ENCODE measurements at places on chromosomes 5 and 9. TPM values are rescaled to one million over a fixed set of nuclear protein-coding genes. Genes with fewer than 3 reads are reported as not detected.

- DNase-seq = peak; percentile 16
These were observed 1709.6 kb upstream of the WWC1 start for GRCh38 chr5:166581826-166582225.

DNA sequence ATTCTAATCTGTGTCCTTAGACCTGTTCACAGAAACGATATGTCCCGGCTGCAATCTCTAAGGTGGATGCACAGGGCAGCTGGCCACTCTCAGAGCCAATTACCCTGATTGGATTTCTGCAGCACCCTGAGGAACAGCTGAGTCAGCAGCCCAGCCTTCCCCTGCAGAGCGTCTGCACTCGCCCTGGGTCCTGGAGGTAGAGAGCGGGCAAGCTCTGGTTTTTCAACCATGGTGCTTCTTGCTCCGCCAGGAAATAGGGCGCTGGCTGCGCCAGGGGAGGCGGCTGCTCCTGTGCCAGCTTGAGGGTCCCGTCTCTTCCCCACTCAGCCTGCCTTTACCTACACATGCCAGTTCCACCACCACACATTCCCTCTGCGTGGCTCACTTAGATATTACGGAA, 19.2 kb downstream of the NDUFS6 start:
- DNase-seq = no peak

FREM1 gene
- 0.75 TPM for total RNA-seq

STPG3 gene
- not detected for total RNA-seq

All from kidney epithelial cell (primary cell).